ENCODE measurements at places on chromosomes 11 and 22. TPM values are rescaled to one million over a fixed set of nuclear protein-coding genes. Genes with fewer than 3 reads are reported as not detected.

- no peak overlapping the region for H3K4me3 ChIP-seq
- no peaks in the 10 kb centered on the region for H3K27me3 ChIP-seq
- no peaks in the 10 kb centered on the region for H3K36me3 ChIP-seq
- H3K27ac ChIP-seq = no peak overlapping the region
Observed at GRCh38 chr11:19316434-19316833, 75.7 kb upstream of the E2F8 start.

GRCh38 chr11:48109046-48109666 is 107.5 kb upstream of the OR4B1 start:
- no peaks in the 10 kb centered on the region for H3K36me3 ChIP-seq
- H3K27ac ChIP-seq = peak overlapping the region; percentile 40
- DNase-seq = no peak
- no peak overlapping the region for H3K4me3 ChIP-seq
- no peaks in the 10 kb centered on the region for H3K27me3 ChIP-seq

C2CD2L gene
- 8.0 TPM for total RNA-seq

GRCh38 chr11:15185021-15185420 is 70.3 kb downstream of the INSC start:
- no peaks in the 10 kb centered on the region for H3K4me1 ChIP-seq
- no peak overlapping the region for H3K27ac ChIP-seq
- H3K27me3 ChIP-seq = no peaks in the 10 kb centered on the region
- H3K4me3 ChIP-seq = no peak overlapping the region
- no peak for DNase-seq

GRCh38 chr11:396511-396947 is 2.5 kb downstream of the PKP3 start:
- H3K36me3 ChIP-seq = no peaks in the 10 kb centered on the region
- no peak for DNase-seq
- H3K27ac ChIP-seq = no peak overlapping the region
- H3K4me1 ChIP-seq = peaks cover 14% of the 10 kb centered on the region
- H3K27me3 ChIP-seq = peaks cover 44% of the 10 kb centered on the region
- peak overlapping the region; percentile 10 for H3K4me3 ChIP-seq

- no peaks in the 10 kb centered on the region for H3K27me3 ChIP-seq
- H3K4me1 ChIP-seq = no peaks in the 10 kb centered on the region
- no peak overlapping the region for H3K27ac ChIP-seq
- no peaks in the 10 kb centered on the region for H3K36me3 ChIP-seq
Observed at GRCh38 chr11:24289301-24289700, 207.6 kb upstream of the LUZP2 start.

C22orf42 gene
- not detected for total RNA-seq

- H3K4me3 ChIP-seq = no peak overlapping the region
- no peaks in the 10 kb centered on the region for H3K4me1 ChIP-seq
- H3K27ac ChIP-seq = no peak overlapping the region
- H3K36me3 ChIP-seq = peaks cover 5% of the 10 kb centered on the region
- DNase-seq = no peak
Observed at GRCh38 chr11:121539000-121539399, 86.2 kb upstream of the SORL1-AS1 start.

NCR3LG1 gene
- 2.9 TPM for total RNA-seq

GRCh38 chr11:113286009-113286408 is 28.4 kb upstream of the TTC12 start:
- H3K4me1 ChIP-seq = no peaks in the 10 kb centered on the region
- DNase-seq = no peak

GRCh38 chr22:45465633-45466032 is 37.0 kb upstream of the FBLN1 start:
- DNase-seq = no peak
- no peaks in the 10 kb centered on the region for H3K4me1 ChIP-seq
- H3K27me3 ChIP-seq = no peaks in the 10 kb centered on the region
- H3K36me3 ChIP-seq = no peaks in the 10 kb centered on the region

DRD2 gene
- total RNA-seq = not detected

MFRP gene
- not detected for total RNA-seq

GRCh38 chr11:93542811-93543229 is 371 bp downstream of the SMCO4 start:
- H3K4me3 ChIP-seq = peak overlapping the region; percentile 89
- H3K27me3 ChIP-seq = no peaks in the 10 kb centered on the region
- H3K27ac ChIP-seq = peak overlapping the region; percentile 78
- peak; percentile 71 for DNase-seq

DNA sequence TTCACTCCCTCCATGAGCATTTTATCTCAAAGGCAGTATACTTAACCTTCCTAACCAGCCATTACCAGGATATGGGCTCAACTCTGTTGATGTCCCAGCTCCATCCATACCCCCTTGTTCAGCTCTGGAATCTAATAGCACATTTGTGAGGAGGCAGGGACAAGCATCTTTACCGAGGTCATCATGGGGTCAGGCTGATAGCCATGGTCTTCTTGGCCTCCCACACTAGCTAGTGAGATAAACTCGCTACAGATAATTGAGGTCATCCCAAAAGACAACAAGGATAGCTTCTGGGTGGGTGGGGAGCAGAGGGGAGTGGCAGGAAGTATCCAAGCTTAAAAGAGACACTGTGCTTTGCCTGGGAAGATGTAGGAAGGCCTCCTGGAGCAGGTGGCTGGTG is 141.6 kb upstream of the RASSF10 start:
- H3K36me3 ChIP-seq = no peaks in the 10 kb centered on the region
- peak overlapping the region; percentile 56 for H3K27ac ChIP-seq
- H3K4me3 ChIP-seq = no peak overlapping the region
- H3K27me3 ChIP-seq = no peaks in the 10 kb centered on the region
- no peak for DNase-seq

- no peaks in the 10 kb centered on the region for H3K27me3 ChIP-seq
- H3K36me3 ChIP-seq = no peaks in the 10 kb centered on the region
- no peak overlapping the region for H3K4me3 ChIP-seq
- no peak for DNase-seq
- no peak overlapping the region for H3K27ac ChIP-seq
Observed at GRCh38 chr22:38710351-38710750, 4.6 kb downstream of the GTPBP1 start.

SLC5A1 gene
- total RNA-seq = not detected

DNA sequence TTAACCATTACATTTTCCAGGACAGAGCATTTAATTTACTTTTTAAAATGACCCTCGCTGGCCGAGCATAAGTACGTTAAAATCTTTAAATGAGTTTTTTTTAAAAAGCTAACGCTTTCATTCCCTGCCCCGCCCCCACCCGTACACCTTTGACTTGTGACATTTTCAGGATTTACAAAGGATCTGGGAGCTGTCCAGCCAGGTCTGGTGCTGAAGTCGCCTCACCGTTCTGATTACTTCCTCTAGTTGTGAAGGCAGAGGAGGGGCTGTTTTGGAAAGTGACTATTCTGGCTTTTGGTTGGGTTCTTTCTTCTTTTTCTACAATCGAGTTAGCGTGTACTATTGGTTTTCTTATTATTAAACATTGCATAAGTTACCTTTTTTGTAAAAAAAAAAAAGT is 2.9 kb downstream of the C11orf87 start:
- H3K4me3 ChIP-seq = no peak overlapping the region
- H3K27ac ChIP-seq = no peak overlapping the region
- DNase-seq = no peak
- H3K27me3 ChIP-seq = peaks cover 34% of the 10 kb centered on the region

DNA sequence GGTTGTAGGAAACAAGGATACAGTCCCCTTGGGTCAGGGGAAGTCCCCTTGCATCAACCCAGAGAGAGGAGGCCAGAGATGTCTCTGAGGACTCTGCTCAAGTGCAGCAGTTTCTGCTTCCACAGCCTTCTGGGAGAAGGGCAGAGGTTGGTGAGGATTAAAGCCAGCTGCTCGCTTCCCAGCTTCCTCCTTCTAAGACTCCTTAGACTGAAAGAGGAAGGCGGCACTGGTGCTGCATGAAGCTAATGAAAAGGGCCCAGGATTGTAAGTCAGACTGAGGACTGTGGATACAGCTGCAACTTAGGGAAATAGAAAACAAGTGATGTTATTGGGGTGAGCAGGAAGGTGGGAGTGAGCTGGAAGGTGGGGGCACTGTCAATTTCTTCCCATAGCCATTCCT is at the start of gene OR52K1:
OR52K1 (plus strand) TSS at position 202 of the 400 bp plus-strand sequence. CDS start 6,255 bp downstream, outside the sequence.
- no peaks in the 10 kb centered on the region for H3K4me1 ChIP-seq
- H3K4me3 ChIP-seq = no peak within 1 kb of the TSS
- DNase-seq = no peak
- H3K36me3 ChIP-seq = no peaks in the 10 kb centered on the region

- no peak for DNase-seq
- H3K27ac ChIP-seq = no peak overlapping the region
- H3K4me1 ChIP-seq = no peaks in the 10 kb centered on the region
- no peak overlapping the region for H3K4me3 ChIP-seq
- no peaks in the 10 kb centered on the region for H3K27me3 ChIP-seq
Observed at GRCh38 chr11:34423300-34423699, 15.4 kb upstream of the CAT start.

OR10A3 gene
- not detected for total RNA-seq

- no peak overlapping the region for H3K27ac ChIP-seq
- no peak overlapping the region for H3K4me3 ChIP-seq
- no peak for DNase-seq
- H3K36me3 ChIP-seq = no peaks in the 10 kb centered on the region
Observed at GRCh38 chr22:16922706-16923105, 85.3 kb downstream of the GAB4 start.

GRCh38 chr22:43891360-43892182 is at the start of gene PNPLA5:
Gene PNPLA5 (minus strand): TSS chr22:43892013. CDS start chr22:43891880, 133 bp downstream.
- no peaks in the 10 kb centered on the region for H3K36me3 ChIP-seq
- no peak for DNase-seq
- H3K4me3 ChIP-seq = no peak within 1 kb of the TSS
- H3K4me1 ChIP-seq = peaks cover 12% of the 10 kb centered on the region

GRCh38 chr11:32758291-32758690 is 36.2 kb downstream of the CCDC73 start:
- H3K27me3 ChIP-seq = no peaks in the 10 kb centered on the region
- no peaks in the 10 kb centered on the region for H3K4me1 ChIP-seq
- H3K4me3 ChIP-seq = no peak overlapping the region
- DNase-seq = no peak
- H3K27ac ChIP-seq = no peak overlapping the region

DNA sequence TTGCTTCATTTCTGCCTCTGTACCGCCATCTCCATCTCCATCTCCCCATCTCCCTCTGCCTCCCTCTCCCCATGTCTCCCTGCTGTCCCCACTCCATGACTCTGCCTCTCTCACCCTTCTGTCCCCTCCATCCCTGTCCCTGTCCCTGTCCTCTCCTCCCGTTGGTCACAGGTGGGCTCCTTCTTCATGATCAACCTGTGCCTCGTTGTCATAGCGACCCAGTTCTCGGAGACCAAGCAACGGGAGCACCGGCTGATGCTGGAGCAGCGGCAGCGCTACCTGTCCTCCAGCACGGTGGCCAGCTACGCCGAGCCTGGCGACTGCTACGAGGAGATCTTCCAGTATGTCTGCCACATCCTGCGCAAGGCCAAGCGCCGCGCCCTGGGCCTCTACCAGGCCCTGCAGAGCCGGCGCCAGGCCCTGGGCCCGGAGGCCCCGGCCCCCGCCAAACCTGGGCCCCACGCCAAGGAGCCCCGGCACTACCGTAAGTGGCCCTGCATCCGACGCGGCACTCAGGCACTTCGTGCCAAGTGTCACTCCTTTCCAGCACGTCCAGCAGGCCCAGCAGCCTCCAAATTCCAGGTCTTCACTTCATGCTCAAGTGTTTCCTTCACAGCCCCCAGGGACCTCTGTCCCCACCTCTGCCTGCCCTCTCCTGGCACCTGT is 76.0 kb downstream of the CACNA1I start:
- no peak overlapping the region for H3K27ac ChIP-seq
- DNase-seq = no peak
- H3K27me3 ChIP-seq = no peaks in the 10 kb centered on the region

DNA sequence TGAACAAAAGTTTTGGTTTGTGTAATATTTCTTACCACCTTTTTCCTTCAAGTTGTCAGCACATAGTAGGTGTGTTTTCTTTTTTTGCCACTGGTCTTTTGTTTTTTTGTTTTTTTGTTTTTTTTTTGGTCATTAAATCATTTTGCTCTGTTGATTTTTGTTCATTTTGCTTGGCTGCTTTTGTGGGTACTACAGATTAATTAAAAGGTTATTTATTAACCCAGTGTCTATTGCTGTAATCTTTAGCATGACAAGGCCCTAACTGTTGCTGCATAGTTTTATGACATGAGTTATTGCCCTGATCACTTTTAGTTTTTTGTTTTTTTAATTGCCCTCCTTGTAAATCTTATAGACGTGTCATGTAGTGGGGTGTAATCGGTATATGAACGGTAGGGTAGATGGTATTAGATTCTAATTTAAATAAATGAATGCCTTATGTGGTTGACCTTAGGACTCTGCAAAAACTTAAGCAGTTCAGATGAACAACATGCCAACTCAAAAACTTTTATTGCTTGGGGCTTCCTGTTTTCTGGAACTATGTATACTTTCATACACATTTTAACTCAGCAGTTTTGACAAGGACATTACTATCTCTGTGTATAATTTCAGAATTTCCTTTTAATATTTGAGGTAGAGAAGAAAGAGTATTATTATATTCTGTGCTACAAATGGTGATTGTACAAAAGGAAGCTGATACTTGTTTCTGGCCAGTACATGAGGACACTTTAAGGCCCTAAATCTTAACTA is 7.9 kb downstream of the EWSR1 start:
- H3K36me3 ChIP-seq = peaks cover 89% of the 10 kb centered on the region
- no peaks in the 10 kb centered on the region for H3K27me3 ChIP-seq
- no peak overlapping the region for H3K4me3 ChIP-seq
- no peak overlapping the region for H3K27ac ChIP-seq
- no peak for DNase-seq

IL17REL gene
- total RNA-seq = not detected

OR51B5 gene
- total RNA-seq = not detected

KCNK7 gene
- 0.54 TPM for total RNA-seq

OR10A2 gene
- not detected for total RNA-seq

GRCh38 chr22:19814428-19814827 is 40.2 kb downstream of the GNB1L start:
- no peaks in the 10 kb centered on the region for H3K36me3 ChIP-seq
- H3K4me1 ChIP-seq = no peaks in the 10 kb centered on the region
- no peak overlapping the region for H3K27ac ChIP-seq
- DNase-seq = no peak
- no peaks in the 10 kb centered on the region for H3K27me3 ChIP-seq

DNA sequence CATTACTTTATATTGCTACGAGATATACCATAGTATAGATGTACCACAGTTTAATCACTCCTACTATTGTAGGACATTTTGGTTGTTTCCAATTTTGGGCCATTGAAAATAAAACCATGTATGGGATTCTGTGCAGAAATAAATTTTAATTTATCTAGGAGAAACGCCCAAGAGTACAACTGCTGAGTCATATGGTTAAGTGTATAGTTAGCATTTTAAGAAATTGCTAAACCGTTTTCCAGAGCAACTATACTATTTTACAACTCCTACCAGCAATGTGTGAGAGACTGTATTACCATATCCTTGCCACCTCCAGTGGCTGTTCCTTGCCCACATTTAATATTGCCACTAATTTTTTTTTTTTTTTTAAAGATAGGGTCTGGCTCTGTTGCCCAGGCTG is 163.1 kb downstream of the SBF2 start:
- H3K36me3 ChIP-seq = no peaks in the 10 kb centered on the region
- no peak for DNase-seq
- H3K27me3 ChIP-seq = no peaks in the 10 kb centered on the region
- H3K27ac ChIP-seq = no peak overlapping the region

Data from sigmoid colon (tissue), 7 donors.